ENCODE measurements at places on chromosomes 5 and 9. TPM values are rescaled to one million over a fixed set of nuclear protein-coding genes. Genes with fewer than 3 reads are reported as not detected.

The MATR3 gene
- total RNA-seq: 235 TPM

The TOR2A gene
- total RNA-seq: 29.1 TPM

The C6 gene
- not detected for total RNA-seq

The PDE6A gene
- total RNA-seq: not detected

The SV2C gene
- 0.15 TPM for total RNA-seq

The NFIB gene
- 120 TPM for total RNA-seq

The HTR1A gene
- not detected for total RNA-seq

The HSPB3 gene
- total RNA-seq: not detected

The PCDHA4 gene
- 9.9 TPM for total RNA-seq

- no peak for DNase-seq
These were observed 411.0 kb downstream of the MAT2B start for GRCh38 chr5:163916376-163916775.

DNA sequence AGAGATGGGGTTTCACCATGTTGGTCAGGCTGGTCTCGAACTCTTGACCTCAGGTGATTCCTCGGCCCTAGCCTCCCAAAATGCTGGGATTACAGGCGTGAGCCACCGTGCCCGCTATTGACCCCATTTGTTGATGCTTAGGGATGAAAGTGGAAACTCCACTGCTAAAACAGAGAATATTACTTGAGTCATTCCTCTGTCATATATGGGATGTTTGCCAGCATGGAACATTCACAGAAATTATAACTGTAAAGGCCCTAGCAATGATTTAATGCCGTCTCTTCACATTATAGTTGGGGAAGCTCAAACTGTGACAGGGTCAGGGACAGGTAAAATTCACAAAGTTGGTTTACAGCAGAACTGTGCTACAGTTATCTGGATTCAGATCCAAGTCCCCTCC, 94.5 kb downstream of the TMC1 start:
- no peak for DNase-seq

DNA sequence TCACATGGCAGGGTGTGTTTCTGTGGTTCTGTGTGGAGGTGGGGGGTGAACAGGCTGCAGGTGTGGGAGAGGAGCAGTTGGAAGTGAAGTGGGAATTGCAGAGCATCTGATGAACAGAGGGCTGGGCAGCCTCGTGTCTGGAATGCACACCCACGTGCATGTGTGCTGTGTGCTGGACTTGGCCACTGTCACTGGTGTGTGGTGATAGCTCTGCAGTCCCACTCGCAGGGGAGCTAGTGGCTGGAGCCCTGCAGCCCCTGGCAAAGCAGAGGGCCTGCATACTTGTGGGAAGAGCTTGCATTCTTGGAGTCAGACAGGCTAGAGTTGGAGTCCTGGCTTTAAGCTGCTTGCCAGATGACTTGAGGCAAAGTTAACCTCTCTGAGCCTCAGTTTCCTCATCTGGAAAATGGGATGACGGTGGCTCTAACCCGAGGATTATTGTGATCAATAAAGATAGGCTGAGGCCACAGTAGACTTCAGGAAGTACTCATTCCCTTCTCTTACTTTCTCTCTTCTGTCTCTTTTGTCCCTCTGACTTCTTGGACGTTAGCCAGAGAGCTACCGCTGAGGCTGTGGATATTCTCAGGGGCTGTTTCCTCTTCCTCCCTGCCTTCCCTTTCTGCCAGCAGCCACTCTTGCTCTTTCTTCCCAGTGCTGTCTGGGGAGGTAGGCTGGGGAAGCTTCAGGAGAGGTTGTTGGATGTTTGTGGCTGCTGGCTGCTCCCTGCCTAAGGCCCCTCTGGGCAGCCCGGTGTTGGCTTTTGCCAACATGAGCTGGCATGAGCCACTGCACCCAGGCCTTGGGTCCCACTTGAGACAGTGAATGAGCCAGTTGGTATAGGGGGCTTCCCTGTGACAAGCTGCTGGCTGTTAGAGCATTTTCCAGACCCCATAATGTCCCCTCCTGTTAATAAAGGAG, 18.3 kb downstream of the PSAT1 start:
- no peak for DNase-seq

GRCh38 chr5:165836046-165836445, 2330.6 kb downstream of the MAT2B start:
- no peak for DNase-seq

DNA sequence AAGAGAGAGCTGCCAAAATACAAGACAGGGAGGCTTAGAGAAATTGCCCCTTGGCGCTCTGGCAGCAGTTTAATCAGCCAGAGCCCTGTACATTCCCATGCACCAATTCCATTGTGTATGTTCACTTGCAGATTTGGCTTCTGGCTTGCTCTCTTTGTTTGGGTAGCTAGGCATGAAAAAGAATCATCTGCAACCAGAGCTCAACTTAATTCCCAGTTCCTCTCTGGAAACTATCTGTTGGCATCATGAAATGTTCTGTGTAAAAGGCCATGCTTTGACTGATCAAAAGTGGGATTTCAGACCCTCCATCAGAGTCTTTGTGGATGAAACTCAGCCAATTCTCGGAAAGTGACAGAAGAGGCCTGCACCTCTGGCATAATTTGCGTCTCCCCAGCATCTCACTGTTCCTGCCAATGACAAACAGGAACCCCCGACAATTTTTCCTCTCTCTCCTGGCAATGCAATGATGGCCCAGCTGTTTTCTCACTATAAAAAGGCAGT, 53.8 kb upstream of the RAD23B start:
- no peak for DNase-seq

GRCh38 chr9:91647371-91647770, 223.7 kb upstream of the NFIL3 start:
- no peak for DNase-seq

DNA sequence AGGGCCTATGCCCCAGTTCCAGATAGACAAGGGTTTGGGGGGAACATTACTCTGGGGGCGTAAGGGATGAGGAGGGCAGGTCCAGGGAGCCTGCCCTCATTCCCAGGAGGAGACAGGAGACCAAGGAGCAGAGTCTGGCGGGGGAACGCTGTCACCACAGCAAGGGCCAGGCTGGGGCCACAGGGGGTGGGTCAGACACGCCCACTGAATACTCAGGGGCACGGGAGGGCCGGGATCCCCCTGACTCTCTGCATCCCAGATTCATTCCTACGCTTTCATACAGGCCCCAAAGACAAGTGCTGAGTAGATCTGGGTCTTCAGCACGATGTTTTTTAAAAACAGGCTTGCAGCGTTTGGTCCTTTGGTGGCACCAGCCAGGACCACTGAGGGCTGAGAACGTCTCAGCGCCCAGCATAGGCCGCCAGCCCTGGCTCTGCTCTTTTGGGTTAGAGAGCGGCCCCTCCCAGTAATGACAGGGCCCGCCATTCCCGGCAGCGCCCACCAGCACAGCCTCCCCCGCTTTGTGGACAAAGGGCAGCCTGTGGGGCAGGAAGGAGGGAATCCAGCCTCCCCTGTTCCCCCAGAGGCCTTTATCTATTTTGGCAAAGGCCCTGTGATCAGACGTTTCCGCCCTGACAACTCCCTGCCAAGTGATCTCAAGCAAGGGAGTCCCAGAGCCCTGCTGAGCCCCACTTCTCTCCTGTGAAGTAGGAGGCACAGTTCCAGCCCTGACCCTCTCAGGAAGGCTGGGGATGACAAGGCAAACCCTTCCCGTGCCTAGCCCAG, 24.9 kb downstream of the NEK6 start:
- no peak for DNase-seq

GRCh38 chr9:93172666-93173364, 11.1 kb upstream of the WNK2 start:
- DNase-seq: no peak

GRCh38 chr5:95823218-95823737, 752 bp upstream of the GLRX start:
- DNase-seq: no peak

DNA sequence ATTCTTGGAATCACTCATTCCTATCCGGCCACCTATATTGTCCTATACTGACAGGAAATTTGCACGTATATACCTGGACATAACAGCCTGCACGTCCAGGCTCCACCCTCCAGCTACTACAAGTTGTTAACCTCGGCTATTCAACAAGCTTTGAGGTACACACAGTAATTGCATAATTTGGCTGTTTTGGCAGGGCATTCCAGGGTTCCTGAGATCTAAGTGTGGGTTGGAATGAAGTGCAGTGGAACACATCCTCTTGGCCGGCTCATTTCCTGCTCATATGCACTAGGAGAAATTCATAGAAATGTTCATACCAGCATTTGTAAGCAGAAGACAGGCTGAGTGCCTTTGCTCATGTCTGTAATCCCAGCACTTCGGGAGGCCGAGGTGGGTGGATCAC, 222.3 kb downstream of the FBXL7 start:
- no peak for DNase-seq

DNA sequence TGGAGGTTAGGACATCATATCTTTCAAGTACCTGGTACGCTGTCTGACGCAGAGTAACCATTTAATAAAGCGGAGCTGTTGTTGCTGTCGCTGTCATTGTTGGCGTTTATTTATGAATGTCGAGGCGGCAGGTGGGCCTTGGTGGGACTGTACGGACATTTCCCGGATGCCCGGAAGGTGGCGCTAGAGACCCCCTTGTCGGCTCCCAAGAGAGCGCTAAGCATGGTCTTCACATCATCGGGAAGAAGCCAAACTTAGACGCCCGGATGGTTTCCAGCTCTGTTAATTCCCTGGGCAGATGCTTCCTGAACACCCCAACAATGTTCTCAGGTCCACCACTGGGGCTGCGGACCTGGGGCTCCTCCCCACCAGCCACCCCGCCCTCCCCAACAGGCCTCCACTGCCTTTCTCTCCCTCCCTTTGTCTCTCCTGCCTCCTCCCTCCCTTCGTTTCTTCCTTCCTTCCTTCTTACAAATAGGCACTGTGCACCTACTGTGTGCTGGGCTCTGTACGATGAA, 54.1 kb downstream of the DUSP1 start:
- DNase-seq: peak; percentile 91

GRCh38 chr5:29972597-29972996, 1220.9 kb upstream of the CDH6 start:
- no peak for DNase-seq

DNA sequence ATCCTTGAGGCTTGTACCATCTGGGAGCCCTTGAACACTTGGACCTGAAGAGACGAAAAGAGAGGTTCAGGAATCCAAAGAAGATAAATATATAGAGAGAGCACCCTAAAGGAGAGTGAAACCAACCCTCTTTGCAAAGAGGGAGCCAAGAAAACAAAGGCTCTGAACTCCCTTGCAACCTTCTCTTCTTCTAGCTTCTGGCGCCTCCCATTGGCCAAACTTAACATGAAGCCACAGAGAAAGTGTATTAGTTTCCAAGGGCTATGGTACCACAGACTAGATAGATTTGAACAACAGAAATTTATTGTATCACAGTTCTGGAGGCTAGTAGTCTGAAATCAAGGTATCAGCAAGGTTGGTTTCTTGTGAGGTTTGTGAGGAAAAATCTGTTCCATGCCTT, 175.1 kb downstream of the HCN1 start:
- peak; percentile 67 for DNase-seq

- DNase-seq: no peak
These were observed 118.0 kb downstream of the PRKACG start for GRCh38 chr9:68895741-68896478.

GRCh38 chr9:92764381-92764987, at the start of gene BICD2:
Gene BICD2, minus strand, starts transcription at chr9:92764833. Its CDS starts 89 bp downstream, at chr9:92764744.
- peak; percentile 14 for DNase-seq

- DNase-seq: no peak
These were observed 286.7 kb downstream of the NR3C1 start for GRCh38 chr5:143116814-143117213.

GRCh38 chr5:14364096-14364495, 217.5 kb upstream of the OTULINL start:
- no peak for DNase-seq

DNA sequence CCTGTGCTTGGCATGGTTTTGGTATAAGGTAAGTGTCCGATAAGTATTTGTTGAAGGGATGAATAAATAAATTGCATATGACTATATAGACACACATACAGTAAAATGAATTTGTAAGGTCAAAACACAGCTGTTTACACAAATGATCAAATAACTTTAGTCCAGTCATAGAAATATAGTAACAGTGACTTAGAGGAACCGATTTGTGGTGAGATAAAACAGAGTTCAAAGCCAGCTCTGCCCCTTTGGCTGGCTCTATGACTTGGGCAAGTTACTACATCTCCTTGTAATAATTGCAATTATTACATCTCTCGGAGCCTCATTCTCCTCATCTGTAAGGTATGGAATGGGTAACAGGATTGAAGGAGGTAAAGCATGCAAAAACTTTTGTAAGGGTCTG, 384.0 kb downstream of the PLK2 start:
- no peak for DNase-seq

DNA sequence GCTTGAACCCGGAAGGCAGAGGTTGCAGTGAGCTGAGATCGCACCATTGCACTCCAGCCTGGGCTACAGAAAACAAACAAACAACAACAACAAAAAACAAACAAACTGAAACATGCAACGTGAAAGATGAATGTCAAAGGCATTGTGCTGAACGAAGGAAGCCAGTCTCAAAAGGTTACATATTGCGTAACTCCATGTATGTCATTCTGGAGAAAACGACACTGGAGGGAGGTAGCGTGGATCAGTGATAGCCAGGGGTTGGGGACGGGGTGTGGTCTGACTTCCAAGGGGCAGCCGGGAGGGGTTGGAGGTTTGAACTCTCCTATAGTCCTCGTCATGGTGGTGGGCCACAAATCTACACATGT, 12.1 kb upstream of the WDR5 start:
- DNase-seq: no peak

- no peak for DNase-seq
These were observed 75.2 kb downstream of the F2RL2 start for GRCh38 chr5:76547891-76548524.

DNA sequence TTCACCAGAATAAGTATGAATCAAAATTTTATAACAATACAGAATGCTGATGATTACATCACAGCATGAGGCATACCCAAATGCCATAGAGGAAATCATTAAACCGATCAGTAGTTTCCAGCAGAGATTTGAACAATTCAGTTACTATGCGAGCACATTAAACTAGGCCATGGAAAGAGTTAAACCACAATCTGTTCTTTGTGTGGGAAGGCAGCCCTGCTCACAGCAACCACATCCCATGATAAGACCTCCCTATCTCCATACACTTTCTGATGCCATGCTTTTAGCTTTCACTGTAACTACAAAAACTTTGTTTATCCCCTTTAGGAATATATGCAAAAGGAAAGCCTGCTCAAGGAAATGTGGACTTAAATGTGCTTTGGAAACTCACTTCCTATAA, 4.5 kb downstream of the NFIB start:
- no peak for DNase-seq

- no peak for DNase-seq
These were observed 11.5 kb downstream of the PDLIM4 start for GRCh38 chr5:132268769-132269551.

All from endothelial cell (in vitro differentiated cells).